Calu3 (cell line): ENCODE measurements at places on chromosomes 7 and 10. TPM values are rescaled to one million over a fixed set of nuclear protein-coding genes. Genes with fewer than 3 reads are reported as not detected.

- no peaks in the 10 kb centered on the region for H3K36me3 ChIP-seq
- DNase-seq = no peak
- H3K27ac ChIP-seq = no peak overlapping the region
- no peak overlapping the region for H3K4me3 ChIP-seq
Observed at GRCh38 chr7:157054927-157055326, 44.5 kb upstream of the MNX1 start.

- no peaks in the 10 kb centered on the region for H3K4me1 ChIP-seq
- no peak overlapping the region for H3K27ac ChIP-seq
- no peaks in the 10 kb centered on the region for H3K36me3 ChIP-seq
Observed at GRCh38 chr7:94374231-94374630, 20.5 kb upstream of the COL1A2 start.

- peak; percentile 57 for DNase-seq
- peaks cover 18% of the 10 kb centered on the region for H3K4me1 ChIP-seq
- H3K36me3 ChIP-seq = peaks cover 49% of the 10 kb centered on the region
- no peaks in the 10 kb centered on the region for H3K27me3 ChIP-seq
- peak overlapping the region; percentile 82 for H3K27ac ChIP-seq
Observed at GRCh38 chr10:18659819-18660535, 746 bp downstream of the ARL5B start.

DNA sequence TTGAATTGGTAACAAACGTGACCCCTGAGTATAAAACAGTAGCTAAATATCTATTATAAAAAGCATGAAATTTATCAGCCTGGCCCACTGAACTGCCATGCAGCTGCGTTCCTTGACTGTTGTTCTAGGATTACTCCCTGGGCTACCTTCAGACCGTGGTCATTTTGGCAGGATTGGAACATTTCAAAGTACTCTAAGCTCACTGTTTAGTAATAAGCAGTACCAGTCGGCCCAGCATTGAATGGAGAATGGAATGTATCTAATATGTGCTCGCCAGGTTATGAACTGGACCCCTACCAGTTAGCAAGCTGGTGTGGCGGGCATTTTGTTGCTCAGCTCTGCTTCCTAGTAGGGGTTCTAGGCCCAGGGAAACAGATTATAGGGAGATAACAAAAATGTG, 112.2 kb downstream of the SEMA3C start:
- H3K4me1 ChIP-seq = no peaks in the 10 kb centered on the region
- DNase-seq = no peak
- no peaks in the 10 kb centered on the region for H3K36me3 ChIP-seq
- no peak overlapping the region for H3K4me3 ChIP-seq

- H3K36me3 ChIP-seq = peaks cover 84% of the 10 kb centered on the region
- no peaks in the 10 kb centered on the region for H3K27me3 ChIP-seq
- no peak overlapping the region for H3K4me3 ChIP-seq
- peaks cover 63% of the 10 kb centered on the region for H3K4me1 ChIP-seq
- no peak overlapping the region for H3K27ac ChIP-seq
- DNase-seq = no peak
Observed at GRCh38 chr10:14598809-14599764, 175.6 kb downstream of the FAM107B start.

DNA sequence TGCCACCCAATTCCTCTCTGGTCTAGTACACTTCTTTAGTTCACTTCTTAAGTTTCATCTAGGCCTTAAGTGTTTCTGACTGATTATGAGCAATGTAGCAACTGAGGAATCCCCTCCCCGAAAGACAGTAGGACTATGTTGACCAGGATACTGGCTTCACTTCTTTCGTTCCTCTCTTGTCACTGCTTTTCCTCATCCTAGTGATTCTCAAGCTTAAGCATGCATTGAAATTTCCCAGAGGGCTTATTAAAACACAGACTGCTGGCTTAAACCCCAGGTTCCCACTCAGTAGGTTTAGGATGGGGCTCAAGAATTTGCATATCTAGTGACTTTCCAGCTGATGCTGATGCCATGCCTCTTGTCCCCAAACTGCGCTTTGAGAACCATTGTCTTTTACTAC, 164.6 kb upstream of the WNT16 start:
- no peak overlapping the region for H3K4me3 ChIP-seq
- H3K4me1 ChIP-seq = no peaks in the 10 kb centered on the region
- no peaks in the 10 kb centered on the region for H3K27me3 ChIP-seq
- no peaks in the 10 kb centered on the region for H3K36me3 ChIP-seq
- no peak for DNase-seq

DNA sequence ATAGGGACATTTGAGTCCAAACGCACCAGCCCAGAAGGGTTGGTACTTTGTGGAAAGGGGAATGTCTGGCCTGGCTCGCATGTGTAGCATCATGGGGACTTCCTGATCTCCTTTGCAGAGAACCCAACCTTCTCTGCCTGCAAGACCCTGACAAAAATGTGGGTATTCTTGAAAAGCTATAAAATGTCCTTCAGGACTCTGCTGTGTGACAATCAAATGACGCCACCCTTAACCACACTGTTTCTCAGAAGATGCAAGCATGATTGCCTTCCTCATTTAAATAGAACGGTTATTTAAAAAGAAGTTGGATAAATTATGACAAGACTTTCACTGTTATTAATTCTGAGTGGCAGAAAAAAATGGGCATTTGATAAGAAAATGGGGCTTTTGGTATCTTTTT, 15.1 kb upstream of the GPR15LG start:
- H3K4me1 ChIP-seq = no peaks in the 10 kb centered on the region
- DNase-seq = no peak
- H3K4me3 ChIP-seq = no peak overlapping the region
- no peak overlapping the region for H3K27ac ChIP-seq
- peaks cover 12% of the 10 kb centered on the region for H3K36me3 ChIP-seq
- H3K27me3 ChIP-seq = peaks cover 8% of the 10 kb centered on the region

- H3K4me3 ChIP-seq = no peak overlapping the region
- H3K27ac ChIP-seq = no peak overlapping the region
- peak; percentile 94 for DNase-seq
- no peaks in the 10 kb centered on the region for H3K36me3 ChIP-seq
- peaks cover 14% of the 10 kb centered on the region for H3K4me1 ChIP-seq
Observed at GRCh38 chr10:75099952-75100763, 11.3 kb upstream of the SAMD8 start.

DNA sequence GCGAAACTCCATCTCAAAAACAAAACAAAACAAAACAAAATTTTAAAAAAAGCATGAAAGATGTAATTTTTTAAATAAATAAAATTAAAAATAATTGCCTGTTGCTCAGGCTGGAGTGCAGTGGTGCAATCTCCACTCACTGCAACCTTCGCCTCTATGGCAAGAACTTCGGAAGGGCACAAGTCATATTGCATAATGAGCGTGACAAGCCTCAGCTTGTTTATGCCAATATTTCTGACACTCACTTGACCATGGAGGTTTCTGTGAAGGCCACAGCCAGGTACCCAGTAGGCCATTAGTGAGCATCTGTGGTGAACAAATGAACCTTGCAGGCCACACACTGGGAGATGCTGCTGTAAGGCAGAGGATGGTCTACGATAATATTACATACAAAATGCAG, 106.1 kb upstream of the KMT2C start:
- no peak overlapping the region for H3K4me3 ChIP-seq
- no peak overlapping the region for H3K27ac ChIP-seq
- H3K4me1 ChIP-seq = peaks cover 11% of the 10 kb centered on the region
- peaks cover 4% of the 10 kb centered on the region for H3K36me3 ChIP-seq

GRCh38 chr7:69858471-69858870, 260.2 kb downstream of the AUTS2 start:
- H3K36me3 ChIP-seq = no peaks in the 10 kb centered on the region
- H3K27ac ChIP-seq = no peak overlapping the region
- no peaks in the 10 kb centered on the region for H3K4me1 ChIP-seq
- DNase-seq = no peak
- H3K4me3 ChIP-seq = no peak overlapping the region
- no peaks in the 10 kb centered on the region for H3K27me3 ChIP-seq

DNA sequence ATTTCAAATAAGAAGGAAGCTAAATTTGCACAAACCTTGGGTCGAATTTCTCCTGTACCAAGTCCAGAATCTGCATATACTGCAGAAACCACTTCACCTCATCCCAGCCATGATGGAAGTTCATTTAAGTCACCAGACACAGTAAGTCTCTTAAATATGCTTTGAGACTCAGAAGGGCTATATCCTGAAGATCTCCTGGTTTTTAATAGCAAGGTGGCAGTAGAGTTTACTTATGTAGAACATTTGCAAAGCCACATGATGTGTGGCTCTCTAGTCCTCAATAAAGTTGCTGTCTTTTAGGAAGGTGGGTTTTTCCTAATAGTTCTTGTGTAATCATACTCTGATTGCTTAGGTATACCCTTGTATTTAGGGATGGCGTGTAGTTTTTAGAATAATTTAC, 8.7 kb downstream of the DBF4 start:
- H3K27ac ChIP-seq = no peak overlapping the region
- no peak for DNase-seq
- no peaks in the 10 kb centered on the region for H3K27me3 ChIP-seq
- no peak overlapping the region for H3K4me3 ChIP-seq
- peaks cover 5% of the 10 kb centered on the region for H3K36me3 ChIP-seq
- peaks cover 19% of the 10 kb centered on the region for H3K4me1 ChIP-seq

- no peaks in the 10 kb centered on the region for H3K36me3 ChIP-seq
- no peaks in the 10 kb centered on the region for H3K4me1 ChIP-seq
- DNase-seq = no peak
- no peak overlapping the region for H3K4me3 ChIP-seq
- peaks cover 42% of the 10 kb centered on the region for H3K27me3 ChIP-seq
Observed at GRCh38 chr10:84696610-84697009, 368.2 kb downstream of the CCSER2 start.

DNA sequence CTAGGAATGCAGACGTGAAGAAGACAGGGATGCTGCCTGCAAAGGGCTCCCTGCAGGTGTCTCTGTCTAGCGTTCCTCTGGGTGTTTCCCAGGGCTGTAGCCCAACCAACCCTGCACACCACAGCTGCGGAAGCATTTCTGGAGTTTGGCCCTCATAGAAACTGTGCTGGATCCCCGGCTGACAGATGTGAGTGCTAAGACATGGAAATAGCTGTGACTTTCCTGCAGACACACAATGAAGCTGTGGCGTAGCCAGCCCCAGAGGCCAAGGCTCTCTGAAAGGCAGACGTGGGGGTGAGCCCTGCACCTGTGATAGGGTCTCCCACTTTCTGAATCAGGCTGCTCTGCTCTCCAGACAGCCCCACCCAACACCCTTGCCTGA, 44.8 kb downstream of the ADCYAP1R1 start:
- H3K4me3 ChIP-seq = no peak overlapping the region
- DNase-seq = no peak
- H3K36me3 ChIP-seq = no peaks in the 10 kb centered on the region
- H3K27me3 ChIP-seq = no peaks in the 10 kb centered on the region
- no peak overlapping the region for H3K27ac ChIP-seq

The PCLO gene
- total RNA-seq = 7.2 and 9.1 TPM in 2 replicates
